ENCODE measurements at places on chromosomes 12 and 14.

- DNase-seq, result no peak
Measured at GRCh38 chr14:75090353-75090752, 20.9 kb downstream of the ZC2HC1C start.

DNA sequence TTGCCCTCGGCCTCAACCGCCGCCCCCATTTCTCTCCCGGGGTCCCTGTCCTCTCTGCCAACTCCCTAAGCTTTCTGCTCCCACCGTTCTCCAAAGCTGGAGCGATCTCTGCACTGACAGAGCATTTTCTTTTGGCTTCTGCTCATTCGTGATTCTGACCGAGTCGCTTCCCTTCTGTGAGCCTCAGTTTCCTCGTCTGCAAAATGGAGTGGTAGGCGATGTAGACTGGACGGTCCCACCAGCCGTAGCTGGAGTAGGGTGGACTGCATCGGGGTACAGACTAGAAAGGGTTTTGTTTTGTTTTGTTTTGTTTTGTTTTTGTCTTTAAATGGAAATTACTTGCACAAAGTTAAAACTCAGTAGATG, 2.4 kb downstream of the VSX2 start:
- peak; percentile 7 for DNase-seq

GRCh38 chr12:14111230-14111865, 129.9 kb upstream of the GRIN2B start:
- DNase-seq, result no peak

- peak; percentile 23 for DNase-seq
Measured at GRCh38 chr12:43737646-43738045, 20.9 kb downstream of the PUS7L start.

DNA sequence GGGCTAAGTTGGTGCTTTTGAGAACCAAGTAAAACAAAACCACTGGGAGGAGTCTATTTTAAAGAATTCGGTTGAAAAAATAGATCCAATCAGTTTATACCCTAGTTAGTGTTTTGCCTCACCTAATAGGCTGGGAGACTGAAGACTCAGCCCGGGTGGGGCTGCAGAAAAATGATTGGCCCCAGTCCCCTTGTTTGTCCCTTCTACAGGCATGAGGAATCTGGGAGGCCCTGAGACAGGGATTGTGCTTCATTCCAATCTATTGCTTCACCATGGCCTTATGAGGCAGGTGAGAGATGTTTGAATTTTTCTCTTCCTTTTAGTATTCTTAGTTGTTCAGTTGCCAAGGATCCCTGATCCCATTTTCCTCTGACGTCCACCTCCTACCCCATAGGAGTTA, 1.8 kb upstream of the RAB5B start:
- peak; percentile 56 for DNase-seq

DNA sequence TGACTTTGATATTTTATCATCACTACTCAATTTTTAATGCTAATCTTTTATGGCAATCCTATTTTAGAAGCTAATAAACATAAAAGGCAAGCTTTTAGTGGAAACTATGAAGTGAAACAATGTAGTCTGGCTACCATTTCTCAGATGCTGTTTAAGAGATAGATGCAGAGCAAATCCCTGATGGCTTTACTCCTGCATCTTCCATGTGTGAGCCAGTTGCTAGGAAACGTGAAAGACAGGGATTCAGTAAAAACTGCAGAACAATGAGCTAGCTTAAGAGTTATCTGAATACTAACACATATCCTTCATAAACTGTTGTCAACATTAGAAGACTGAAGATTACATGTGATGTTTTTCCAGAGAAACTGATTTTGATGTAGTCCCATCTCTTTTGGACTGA, 112.6 kb downstream of the SLC2A13 start:
- DNase-seq, result no peak

All from astrocyte of the hippocampus (primary cell).